ENCODE measurements at places on chromosomes 4 and X. TPM values are rescaled to one million over a fixed set of nuclear protein-coding genes. Genes with fewer than 3 reads are reported as not detected.

NPY5R gene
- not detected for total RNA-seq

USP17L18 gene
- not detected for total RNA-seq

TAF7L gene
- 1.00 TPM for total RNA-seq

SCML2 gene
- total RNA-seq = 1.6 TPM

MAGEA1 gene
- not detected for total RNA-seq

KLHL4 gene
- 19.2 TPM for total RNA-seq

GAGE13 gene
- total RNA-seq = not detected

HSD17B13 gene
- 0.05 TPM for total RNA-seq

GNL3L gene
- total RNA-seq = 34.7 TPM

EGFL6 gene
- not detected for total RNA-seq
